ENCODE measurements at places on chromosomes 6 and 20. TPM values are rescaled to one million over a fixed set of nuclear protein-coding genes. Genes with fewer than 3 reads are reported as not detected.

DNA sequence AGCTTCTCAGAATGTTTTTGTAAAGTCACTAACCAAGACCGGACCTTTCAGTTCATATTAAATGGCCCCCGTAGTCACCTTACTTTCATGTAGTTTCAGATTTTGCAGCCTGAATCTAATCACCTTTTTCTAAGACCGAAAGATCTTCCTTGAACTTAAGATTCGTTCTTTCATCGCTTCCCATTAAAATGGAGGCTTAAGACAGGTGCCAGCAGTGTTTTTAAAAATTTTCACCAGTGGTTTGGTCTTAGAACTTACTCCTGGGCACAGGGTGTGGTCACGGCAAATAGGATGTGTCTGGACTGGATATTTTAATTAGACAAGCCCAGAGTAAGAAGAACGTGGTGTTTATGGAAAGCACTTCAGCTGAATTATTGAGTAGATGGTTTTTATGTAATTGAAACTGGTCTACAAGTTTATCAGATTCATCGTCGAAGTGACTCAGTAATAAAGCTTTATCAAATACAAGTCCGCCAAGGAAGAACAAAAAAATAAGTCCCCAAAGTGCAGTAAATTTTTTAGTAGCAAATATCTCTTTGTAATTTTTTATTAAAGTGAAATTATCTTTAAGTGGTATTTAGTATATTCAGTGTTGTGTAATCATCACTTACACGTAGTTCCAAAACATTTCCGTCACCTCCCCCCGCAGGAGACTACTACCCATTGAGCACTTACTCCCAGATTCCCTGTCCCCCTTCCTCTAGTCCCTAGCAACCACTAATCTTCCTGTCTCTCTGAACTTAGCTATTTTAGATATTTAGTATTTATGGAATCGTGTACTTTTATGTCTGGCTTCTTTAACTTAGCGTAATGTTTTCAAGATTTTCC is 868 bp downstream of the SRSF3 start:
- DNase-seq: peak; percentile 58

DNA sequence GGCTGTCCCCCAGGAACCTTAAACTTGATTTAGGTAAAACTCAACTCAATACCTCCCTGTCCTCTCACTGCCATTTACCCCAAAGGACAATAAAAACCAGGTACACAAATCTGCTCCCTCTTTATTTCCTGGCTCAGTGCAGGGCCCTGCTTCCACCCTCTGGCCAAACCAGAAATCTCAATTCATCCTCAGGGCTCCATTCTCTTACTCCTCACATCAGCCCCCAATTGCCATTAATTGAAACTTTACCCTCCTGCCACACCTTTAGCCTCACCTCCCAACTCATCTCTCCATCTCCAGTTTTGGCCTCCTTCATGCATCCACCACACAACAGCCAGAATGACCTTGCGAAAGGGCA is 10.5 kb downstream of the ZBTB2 start:
- DNase-seq: no peak

DNA sequence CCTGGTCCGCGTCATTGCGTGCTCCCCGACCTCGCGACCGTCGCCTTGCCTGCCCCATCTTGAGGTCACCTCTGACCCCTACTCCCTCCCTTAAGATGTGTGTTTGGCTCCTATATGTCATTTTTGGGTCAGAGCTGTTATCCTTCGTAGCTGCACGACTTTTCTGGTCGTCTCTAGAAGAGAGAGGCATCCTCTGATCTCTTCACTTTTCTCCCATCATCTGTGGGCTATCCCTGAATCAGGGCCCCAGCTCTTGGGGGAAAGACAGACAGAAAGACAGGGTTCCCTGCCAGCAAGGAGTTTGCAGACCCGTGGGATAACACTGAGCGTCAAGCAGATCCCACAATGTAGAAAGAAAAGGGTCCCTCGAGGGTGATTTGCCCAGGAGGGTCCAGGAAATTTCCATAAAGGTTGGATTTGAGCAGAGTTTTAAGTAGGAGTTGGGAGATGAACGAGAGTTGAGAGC is 555 bp downstream of the FAM120B start:
- DNase-seq: no peak

DNA sequence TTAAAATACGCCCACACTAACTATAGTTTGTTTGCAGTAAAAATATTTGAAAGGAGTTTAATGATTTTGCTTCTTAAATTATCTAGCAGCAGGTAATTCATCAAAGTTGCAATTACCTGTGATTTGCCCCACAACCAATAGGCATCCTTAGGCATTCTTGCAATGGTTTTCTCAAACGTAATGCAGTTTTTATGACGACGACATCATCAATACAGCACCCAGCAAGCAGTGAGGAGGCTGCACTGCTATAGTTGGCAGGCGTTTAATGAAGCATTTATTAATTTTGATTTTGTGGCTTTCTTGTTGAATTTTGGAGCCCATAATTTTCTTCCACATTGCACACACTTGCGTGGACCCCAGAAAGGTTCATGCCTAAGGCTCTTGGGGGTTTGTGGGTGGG is 28.1 kb upstream of the APCDD1L start:
- no peak for DNase-seq

DNA sequence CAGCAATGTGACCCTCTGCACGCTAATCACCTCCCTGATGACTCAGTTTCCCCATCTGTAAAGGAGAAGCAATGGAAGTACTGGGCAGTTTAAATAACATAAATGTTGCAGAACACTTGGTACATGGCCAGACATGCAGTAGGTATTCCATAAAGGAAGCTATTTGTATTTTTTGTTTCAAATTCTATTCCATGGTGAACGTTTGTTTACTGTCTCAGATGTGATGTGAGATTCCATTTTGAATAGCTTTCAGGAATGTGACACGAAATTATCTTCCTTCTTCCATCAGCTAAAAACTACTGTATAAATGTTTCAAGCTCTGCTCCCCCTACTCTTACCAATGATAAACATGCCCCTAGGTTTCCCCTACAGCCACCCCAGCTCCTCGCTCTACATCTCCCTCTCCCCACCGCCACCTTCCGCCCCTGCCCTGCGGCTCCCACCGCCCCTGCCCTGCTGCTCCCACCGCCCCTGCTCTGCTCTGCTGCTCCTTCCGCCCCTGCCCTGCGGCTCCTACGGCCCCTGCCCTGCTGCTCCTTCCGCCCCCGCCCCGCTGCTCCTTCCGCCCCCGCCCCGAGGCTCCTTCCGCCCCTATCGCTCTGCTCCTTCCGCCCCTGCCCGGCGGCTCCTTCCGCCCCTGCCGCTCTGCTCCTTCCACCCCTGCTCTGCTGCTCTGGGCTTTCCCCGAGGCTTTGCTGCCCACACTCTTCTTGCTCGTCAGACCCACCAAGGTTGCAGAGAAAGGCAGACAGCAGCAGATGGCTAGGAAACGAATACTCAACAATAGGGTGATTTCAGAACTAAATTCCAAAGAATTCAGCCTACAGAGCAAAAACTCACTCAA is 78.9 kb downstream of the THBS2 start:
- DNase-seq: no peak

GRCh38 chr6:130717657-130718056 is 109.5 kb upstream of the SMLR1 start:
- no peak for DNase-seq

DNA sequence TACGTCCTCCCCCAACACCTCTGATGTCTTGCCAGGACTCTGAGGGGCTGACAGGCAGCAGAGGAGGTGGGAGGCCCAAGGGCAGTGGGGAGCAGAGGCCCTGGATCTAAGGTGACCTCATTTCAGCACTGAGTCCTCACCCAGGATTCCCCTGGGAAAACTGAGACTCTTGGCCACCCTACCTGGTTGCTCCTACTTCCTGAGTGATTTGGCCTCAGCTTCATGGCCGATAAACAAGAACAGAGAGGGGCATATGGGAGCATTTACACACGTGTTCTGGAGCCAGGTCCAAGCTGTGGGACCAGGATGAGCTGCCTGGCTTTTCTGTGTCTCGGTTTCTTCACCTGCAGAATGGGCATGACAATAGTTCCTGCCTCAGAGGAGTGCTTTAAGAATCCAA is 133.8 kb downstream of the ANKRD60 start:
- DNase-seq: peak; percentile 7

GRCh38 chr20:38143238-38143645 is 21.8 kb downstream of the TGM2 start:
- DNase-seq: peak; percentile 83

GRCh38 chr6:24576447-24576846 is 69.5 kb downstream of the KIAA0319 start:
- no peak for DNase-seq

GRCh38 chr6:160931378-160932310 is 59.9 kb upstream of the MAP3K4 start:
- DNase-seq: no peak

DNA sequence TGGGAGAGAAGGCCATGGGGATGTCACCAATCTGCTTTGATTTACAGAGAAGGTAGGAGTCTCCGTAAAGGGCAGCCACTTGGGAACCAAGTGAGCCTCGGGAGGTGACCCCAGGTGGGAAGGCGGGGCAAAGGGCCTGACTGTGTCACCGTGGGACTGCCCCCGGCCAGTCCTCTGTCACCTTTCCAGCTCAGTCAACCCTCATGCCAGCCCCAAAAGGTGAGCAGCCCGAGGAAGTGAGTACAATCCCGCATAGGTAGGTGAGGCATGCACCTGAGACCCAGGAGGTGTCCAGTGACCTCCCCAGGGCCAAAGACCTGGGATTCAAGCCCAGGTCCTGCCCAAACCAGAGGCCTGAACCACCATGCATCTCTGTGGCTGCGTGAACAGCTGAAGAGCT is 36.2 kb downstream of the BMP7 start:
- no peak for DNase-seq

Gene NRSN1
- 0.64 TPM for total RNA-seq

Gene TAF4
- total RNA-seq: 17.4 TPM

Gene RNF144B
- 4.2 TPM for total RNA-seq

Gene THBD
- 6.3 TPM for total RNA-seq

Gene FAM162B
- total RNA-seq: 0.57 TPM

Gene C20orf141
- total RNA-seq: not detected
